Muscle of arm (tissue), 14 donors: ENCODE measurements at places on chromosomes 2 and 18.

- no peak for DNase-seq
Observed at GRCh38 chr18:69898241-69898861, 49.3 kb downstream of the CD226 start.

DNA sequence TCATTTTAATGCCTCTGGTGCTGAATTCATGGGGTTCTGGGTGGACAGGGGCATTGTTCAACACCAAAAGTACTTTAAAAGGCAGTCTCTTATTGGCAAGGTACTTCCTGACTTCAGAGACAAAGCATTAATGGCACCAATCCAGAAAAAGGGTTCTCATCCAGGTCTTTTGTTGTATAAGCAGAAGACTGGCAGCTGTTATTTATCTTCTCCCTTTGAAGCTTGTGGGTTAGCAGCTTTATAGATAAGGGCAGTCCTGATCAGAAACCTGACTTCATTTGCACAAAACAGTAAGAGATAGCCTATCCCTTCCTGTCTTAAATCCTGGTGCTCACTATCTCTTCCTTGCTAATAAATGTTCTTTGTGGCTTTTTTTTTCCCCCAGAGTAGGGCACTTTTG, 68.8 kb downstream of the VPS54 start:
- DNase-seq, result no peak

GRCh38 chr2:220528180-220528675, 900.8 kb downstream of the SLC4A3 start:
- DNase-seq, result no peak

DNA sequence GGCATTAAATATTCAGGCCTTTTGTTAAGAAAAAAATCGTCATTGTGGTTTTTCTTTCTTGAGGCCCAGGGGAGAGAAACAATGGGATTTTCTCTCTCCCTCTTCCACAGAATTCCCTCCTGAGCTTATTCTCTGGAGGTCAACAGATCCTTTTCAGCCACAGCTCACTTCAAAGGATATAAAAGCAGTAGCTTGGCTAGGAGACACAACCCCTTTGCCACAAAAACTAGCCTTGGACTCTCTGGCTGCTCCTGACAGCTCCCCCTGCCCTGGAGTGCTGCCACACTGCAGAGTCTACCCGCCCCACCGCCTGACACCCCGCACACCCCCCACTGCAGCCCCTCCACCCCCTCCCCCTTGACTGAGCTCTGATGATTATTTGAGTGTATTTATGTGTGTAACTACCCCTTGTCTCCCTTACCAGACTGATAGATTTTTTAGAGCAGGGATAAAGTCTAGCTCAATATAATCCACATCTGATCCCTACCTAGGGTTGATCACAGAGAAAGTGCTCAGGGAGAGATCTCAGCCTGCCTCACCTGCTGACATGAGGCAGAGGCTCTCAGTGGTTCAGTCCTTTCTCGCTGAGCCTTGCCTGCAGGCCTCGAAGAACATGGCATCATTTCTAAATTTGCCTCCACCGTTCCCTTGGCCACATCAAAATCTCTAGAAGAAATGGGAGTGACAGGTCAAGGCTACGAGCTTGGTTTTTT, 132.2 kb upstream of the SP5 start:
- no peak for DNase-seq

- DNase-seq, result peak; percentile 11
Observed at GRCh38 chr2:241386519-241386918, 30.4 kb downstream of the FARP2 start.

- DNase-seq, result no peak
Observed at GRCh38 chr18:33957707-33958106, 267.0 kb downstream of the NOL4 start.

DNA sequence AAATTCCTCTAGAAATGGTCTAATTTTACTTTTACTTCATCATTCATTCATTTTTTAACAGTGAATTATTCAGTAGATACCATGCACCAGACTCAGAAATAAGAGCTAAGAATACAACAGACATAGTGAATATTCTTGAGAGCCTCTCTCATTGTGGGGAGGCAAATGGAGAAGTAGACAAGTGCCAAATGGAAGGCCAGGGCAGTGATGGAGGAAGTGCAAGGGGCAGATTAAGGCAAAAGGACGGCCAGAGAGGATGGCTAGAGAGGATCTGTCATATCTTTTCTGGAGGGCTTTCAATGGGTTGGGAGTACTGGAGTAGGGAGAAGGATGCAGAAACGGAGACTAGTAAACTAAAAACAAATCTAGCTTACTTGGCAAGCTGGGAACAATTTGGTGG, 19.0 kb upstream of the RMDN2 start:
- no peak for DNase-seq

DNA sequence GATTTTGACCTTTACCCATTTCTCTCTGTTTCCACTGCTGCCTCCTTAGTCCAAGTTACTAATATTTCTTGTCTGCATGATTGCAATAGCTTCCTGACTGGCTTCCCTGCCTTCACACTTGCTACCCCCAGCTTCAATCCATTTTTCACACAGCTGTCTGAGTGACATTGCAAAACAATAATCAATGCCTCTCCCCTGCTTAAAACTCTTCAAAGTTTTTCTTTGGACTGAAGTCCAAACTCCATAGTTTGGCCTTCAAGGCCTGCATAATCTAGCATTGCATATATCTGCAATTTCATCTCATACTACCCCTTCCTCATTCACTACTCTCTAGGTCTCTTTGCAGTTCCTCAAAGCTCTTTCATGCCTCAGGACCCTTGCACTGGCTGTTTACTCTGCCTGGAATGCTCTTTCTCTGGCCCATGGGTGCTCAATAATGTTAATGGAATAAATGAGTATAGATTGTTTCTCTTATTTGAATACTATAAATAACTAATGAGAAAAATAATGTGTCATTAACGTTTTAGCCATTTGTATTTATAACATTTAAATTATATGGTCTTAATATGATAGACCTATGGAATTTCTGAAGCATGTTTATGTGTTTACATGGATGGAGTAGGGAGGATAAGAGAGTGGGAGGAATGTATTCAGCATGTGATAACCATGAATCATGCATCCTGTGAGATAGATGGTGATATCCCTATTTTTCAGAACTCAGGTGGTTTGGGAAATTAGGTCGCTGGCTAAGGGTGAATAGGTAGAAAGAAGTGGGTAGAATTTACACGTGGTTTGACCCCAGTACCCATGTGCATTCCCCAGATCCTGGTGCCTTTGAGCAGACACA, 5.7 kb upstream of the TMEM178A start:
- no peak for DNase-seq

- no peak for DNase-seq
Observed at GRCh38 chr18:7683753-7684152, 116.6 kb downstream of the PTPRM start.

DNA sequence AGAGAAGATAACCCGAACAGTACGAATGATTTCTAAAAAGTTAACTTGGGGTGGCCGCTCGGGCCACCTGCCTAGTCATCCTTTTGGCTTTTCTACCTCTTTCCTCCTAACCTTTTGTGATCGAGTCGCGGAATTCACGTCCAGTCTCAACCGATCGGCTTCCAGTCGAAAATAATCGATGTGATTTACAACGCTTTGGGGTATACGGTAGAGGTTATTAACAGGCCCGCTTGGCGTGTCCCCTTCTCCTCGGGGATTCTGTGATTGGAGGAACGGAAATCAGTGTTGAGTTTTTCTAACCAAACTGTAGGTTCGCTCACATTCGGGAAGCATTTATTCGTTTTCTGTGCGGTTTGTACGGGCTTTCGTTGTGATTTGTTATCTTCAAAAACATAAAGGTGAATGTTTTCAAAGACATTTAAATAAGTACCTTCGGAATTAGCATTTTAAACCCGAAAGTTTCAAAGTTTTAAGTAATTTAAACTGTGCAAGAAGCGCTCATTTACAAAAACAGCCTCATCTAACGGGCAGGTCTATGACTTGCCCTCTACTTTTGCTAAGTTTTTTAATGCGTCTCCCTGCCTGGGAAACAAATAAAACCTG, 588 bp upstream of the FOXI3 start:
- DNase-seq, result peak; percentile 39

DNA sequence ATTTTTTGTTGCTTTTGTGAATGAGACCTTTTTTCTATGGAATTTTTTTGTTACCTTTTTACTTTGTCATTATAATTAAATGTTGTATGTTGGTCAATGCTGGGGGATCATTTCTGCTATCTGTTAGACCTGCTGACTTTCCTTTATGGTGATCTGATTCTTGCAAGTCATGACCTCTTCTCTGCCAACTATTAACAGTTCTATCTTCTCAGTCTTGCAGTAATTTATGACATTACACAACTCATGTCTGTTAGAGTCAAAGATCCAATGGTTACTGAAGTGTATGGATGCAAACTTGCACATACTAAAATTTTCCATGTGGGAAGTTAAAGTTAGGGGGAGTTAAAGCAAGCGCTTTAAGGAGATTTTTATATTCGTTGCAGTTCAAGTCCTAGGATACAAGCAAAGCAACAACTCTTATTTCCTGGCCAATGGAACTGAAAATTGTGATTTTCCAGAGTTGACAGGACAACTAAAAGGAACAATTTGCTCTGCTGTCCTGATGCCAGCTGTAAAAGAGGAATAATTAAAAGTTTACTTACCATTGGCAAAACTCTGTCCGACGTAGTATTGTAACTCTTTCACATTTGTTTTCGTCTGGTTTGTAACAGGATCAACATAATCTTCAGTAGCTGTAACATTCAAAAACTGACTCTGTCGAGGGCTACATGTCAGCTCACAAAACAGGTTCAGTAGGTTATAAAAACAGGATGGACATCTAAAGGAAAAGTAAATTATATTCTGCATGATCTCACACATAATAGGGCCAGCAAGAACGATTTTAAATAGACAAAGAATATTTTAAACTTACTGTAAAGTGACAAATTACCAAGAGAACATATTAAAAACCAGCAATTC, 17.8 kb downstream of the NPC1 start:
- no peak for DNase-seq

- DNase-seq, result no peak
Observed at GRCh38 chr2:241775223-241776177, 1.1 kb upstream of the GAL3ST2 start.

GRCh38 chr2:172995323-172996244, 80.1 kb upstream of the MAP3K20 start:
- DNase-seq, result peak; percentile 63

DNA sequence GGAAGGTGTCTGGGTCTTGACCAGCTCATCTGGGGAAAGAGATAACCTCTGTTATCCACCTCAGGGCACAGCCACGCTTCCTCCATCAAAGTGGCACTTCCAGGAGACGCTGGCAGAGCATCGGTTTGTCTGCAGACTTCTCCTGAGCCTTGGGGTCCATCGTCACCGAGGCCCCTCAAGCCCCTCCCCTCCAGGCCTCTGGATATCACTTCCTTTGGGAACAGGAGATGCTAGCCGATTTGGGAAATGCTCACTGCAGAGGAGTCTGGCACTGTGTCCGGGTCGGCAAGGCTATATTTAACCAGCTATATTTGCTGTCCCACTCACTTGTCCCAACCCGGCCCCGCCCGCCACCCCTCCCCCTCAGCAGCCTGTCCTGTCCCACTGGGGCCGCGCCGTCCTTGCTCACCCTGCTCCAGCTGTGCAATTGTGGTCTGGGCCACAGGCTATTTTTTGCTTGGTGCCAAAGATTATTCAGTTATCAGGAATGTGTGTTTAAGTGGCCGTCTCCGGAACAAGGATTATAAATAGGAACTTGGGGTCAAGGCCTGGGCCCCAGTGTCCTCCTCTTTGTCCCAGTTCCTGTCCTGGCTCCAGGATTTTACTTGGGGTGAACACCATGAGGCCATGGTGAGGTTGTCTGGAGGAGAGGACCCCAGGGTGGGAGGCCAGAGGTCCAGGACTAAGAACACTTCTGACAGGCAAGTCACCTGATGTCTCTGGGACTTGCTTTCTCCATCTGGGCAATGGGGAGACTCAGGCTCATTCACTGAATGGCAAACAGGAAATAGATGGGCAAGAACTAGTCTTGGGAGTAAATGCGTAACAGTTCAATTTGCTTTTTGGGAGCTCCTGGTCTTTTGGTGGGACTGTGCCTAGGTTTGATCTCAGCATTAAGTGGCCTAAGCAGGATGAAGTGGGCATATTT, 263.6 kb downstream of the DYSF start:
- DNase-seq, result peak; percentile 52

- no peak for DNase-seq
Observed at GRCh38 chr18:6056171-6056910, 161.0 kb upstream of the TMEM200C start.

DNA sequence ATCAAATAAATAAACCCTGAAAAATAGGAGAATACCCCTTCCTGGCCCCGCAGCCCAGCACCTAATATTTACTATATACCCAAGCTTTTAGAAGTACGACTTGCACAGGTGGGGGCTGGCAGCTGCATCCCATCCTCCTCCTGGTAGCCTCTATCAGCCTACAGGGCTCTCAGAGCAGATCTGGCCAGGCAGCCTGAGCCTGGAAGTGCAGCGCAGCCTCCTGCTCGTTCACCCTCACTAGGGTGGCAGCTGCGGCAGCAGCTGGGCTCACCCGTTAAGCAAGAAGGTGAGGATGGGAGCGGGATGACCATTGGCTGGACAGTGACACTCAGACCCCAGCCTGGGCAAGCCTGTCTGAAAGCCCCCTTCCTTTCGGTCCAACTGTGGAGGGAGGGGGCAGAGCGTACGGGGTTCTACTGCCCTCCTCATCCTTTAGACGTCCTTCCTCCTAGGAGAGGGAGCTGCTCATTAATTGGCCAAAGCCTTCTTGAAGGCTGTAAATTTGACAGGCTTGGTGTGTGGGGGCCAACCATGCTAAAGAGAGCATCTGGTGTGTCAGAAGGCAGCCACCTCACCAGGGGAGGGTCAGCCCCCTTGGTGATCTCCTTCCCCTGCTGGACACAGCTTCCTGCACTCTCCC, 23.3 kb downstream of the MPHOSPH10 start:
- DNase-seq, result no peak

DNA sequence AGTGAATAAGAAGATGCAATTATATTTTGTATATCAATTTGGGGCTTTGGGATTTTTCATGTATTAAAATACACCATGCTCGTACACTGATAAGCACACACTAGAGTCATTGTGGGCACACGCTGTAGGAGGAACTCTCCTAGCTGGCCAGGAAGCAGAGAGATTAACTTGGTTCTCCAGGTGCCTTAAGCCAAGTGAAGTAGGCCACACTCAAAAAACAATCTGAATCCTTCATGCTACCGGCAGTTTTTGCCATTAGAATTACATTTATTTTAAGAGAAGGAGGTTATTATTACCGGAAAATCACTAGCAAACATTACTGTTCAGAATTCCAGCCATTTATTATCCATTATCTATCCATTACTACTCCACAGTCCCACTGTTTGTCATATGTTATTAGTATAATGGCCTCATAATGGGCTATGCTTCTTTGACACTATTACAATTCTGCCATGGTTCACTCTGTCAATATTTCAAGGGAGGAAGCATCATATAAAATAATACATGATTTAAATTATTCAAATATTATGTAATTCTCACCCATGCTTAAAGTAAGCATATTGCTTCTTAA, 214.4 kb downstream of the L3MBTL4 start:
- no peak for DNase-seq

- DNase-seq, result no peak
Observed at GRCh38 chr2:73074110-73075069, 2.9 kb upstream of the SFXN5 start.

- DNase-seq, result no peak
Observed at GRCh38 chr2:8352296-8352695, 329.6 kb upstream of the ID2 start.
